ENCODE measurements at places on chromosomes 12 and 14.

- no peak for DNase-seq
Measured at GRCh38 chr12:11482955-11483354, 87.6 kb upstream of the PRB2 start.

DNA sequence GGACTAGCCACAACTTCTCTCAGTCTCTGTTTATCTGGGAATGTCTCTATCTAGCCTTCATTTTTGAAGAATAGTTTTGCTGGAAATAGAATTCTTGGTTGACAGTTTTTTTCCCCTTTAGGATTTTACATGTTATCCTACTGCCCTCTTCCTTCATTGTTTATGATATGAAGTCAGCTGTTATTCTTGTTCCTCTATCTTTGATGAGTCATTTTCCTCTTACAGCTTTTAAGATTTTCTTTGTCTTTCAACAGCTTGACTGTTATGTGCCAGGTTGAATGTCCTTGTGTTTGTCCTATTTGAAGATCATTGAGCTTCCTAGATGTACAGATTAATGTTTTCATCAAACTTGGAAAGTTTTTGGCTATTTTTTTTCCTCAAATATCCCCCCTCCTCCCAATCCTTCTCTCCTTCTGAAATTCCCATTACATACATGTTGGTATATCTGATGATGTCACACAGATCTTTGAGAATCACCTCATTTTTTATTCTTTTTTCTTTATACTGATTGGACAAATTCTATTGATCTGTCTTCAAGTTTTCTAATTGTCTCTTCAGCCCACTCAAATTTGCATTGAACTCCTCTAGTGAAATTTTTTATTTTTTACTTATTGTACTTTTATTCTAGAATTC, 4.5 kb upstream of the GOLGA5 start:
- no peak for DNase-seq

DNA sequence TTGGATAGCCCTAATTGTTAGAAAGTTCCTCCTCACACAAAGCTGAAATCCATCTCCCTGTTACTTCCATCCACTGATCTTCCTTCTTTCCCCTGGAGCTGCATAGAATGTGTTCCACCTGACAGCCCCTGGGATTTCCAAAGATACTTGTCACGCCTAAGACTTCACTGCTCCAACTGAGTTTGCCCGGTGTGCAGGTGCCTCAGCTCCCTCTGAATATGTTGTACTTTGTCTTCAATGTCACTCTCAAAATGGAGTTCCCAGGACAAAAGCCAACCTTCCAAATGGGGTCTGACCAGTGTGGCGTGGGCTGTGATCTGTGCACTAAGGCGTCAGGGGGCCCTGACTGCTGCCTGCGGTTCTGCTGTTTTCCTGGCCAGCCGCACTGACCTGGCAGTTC, 42.8 kb downstream of the CACNA2D4 start:
- DNase-seq = no peak

- DNase-seq = no peak
Measured at GRCh38 chr12:40691913-40692764, at the start of gene CNTN1. Gene CNTN1, plus strand, starts transcription at chr12:40692439.

Measured in activated CD4-positive, alpha-beta T cell treated with anti-CD3 and anti-CD28 coated beads, Interleukin-2, amount 50 U/mL, for 48 hours (primary cell).